Bronchial smooth muscle cell (primary cell): ENCODE measurements at places on chromosomes 6 and 20. TPM values are rescaled to one million over a fixed set of nuclear protein-coding genes. Genes with fewer than 3 reads are reported as not detected.

IBTK gene
- 36.2 and 49.0 TPM in 2 replicates for total RNA-seq

TPD52L1 gene
- 7.4 TPM in 2 replicates for total RNA-seq

COL12A1 gene
- total RNA-seq: 258 and 261 TPM in 2 replicates

MAVS gene
- total RNA-seq: 10.6 and 12.0 TPM in 2 replicates

DACT2 gene
- not detected in 2 replicates for total RNA-seq

TRIM15 gene
- total RNA-seq: not detected in 2 replicates

RAD21L1 gene
- under 0.01 TPM in 1 of 2 replicates, not detected in the other for total RNA-seq

MYLK2 gene
- total RNA-seq: under 0.01 TPM in 1 of 2 replicates, not detected in the other

TMEM200A gene
- total RNA-seq: 26.3 and 31.3 TPM in 2 replicates

GINM1 gene
- total RNA-seq: 45.4 and 47.6 TPM in 2 replicates

LRRC1 gene
- 1.9 and 4.3 TPM in 2 replicates for total RNA-seq
